ENCODE measurements at places on chromosomes 7 and 10. TPM values are rescaled to one million over a fixed set of nuclear protein-coding genes. Genes with fewer than 3 reads are reported as not detected.

CYP26C1 gene
- 0.22 TPM for total RNA-seq

ANKRD30A gene
- 0.66 TPM for total RNA-seq

CREB5 gene
- 12.4 TPM for total RNA-seq

CPED1 gene
- 32.5 TPM for total RNA-seq

NUTM2E gene
- not detected for total RNA-seq

GBX1 gene
- total RNA-seq: not detected

ABCB1 gene
- total RNA-seq: 1.0 TPM

PRTFDC1 gene
- 2.4 TPM for total RNA-seq

PALD1 gene
- total RNA-seq: 2.8 TPM

MOGAT3 gene
- not detected for total RNA-seq

C7orf33 gene
- not detected for total RNA-seq

SUGCT gene
- 3.1 TPM for total RNA-seq

LAMB4 gene
- total RNA-seq: not detected

STAMBPL1 gene
- total RNA-seq: 31.3 TPM

A1CF gene
- not detected for total RNA-seq

CLDN4 gene
- 0.68 TPM for total RNA-seq

OR13A1 gene
- not detected for total RNA-seq

BTBD16 gene
- total RNA-seq: not detected

TRPV6 gene
- total RNA-seq: not detected

SPDYE5 gene
- not detected for total RNA-seq

MINDY3 gene
- total RNA-seq: 40.4 TPM

ERCC6 gene
- 20.6 TPM for total RNA-seq

GPER1 gene
- 4.2 TPM for total RNA-seq

Measured in subcutaneous adipose tissue (tissue), 4 donors.